CD14-positive monocyte (primary cell): ENCODE measurements at places on chromosomes 12 and 14.

DNA sequence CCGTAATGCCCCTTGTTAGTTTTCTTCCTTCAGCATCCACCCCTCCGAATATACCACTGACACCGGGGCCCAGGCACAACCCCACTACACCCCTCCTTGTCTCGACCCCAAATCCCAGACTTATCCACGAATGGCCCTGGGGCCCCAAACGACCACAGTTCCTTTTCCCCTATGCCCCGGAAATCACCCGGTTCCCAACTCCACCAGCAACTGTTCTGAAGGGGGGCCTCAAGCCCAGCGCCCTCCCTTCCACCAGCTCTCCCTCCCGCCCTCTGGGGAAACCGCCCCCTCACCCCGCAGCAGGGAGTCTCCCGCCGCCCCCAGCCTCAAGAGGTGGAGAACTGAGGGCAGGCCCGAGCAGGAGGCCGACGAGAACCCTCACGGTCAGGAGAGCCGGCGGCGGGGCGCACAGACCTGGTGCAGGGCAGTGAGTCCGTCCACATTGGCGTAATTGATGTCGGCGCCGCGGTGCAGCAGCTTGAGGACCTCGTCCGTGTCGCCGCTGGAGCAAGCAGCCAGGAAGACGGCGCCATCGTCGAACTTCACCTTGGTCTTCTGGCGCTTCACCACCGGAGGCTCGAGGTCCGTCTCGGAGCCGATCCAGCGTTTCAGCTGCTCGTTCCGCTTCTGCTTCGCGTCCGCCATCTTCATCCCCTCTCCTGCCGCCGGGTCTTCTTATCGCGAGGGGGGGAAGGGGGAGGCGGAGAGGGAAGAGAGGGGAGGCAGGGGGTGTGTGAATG is 446 bp downstream of the PPP1R12A start:
- no peak for DNase-seq

DNA sequence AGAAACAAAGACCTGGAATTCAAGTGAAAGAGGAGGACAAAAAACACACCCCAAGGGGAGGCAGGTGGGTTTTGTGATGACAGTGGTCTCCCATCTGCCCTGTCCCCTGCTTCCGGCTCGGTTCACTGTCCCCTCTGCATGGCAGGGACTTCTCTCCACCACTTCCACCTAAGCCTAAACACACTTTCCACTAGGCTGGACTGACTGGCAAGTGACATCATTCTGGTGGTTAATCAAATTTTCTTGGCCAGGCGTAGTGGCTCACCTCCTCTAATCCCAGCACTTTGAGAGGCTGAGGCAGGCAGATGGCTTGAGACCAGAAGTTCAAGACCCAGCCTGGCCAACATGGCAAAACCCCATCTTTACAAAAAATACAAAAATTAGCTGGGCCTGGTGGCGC is 11.9 kb downstream of the PLEKHG6 start:
- no peak for DNase-seq

DNA sequence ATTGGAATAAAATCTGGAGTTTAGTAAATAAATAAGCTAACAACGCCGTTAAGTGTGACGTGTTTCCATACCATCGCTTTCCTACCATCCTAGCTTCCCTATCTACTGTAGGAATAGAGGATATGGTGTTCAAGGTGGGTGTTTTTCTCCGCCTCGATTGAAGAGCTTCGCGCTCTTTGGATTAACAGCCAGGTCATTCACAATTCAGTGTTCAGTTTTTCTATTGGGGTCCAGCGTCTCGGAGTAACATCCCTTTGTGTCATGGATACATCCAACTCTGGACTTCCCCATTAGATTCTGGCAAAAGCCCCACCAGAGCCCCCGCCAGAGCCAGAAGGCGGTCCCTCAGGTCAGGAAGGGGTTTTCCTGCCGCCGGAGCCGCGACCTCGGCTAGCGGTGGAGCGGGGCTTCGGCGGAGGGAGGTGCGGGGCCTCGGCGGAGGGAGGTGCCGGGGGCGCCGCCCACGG is 1.2 kb upstream of the SRGAP1 start:
- DNase-seq, result no peak

- no peak for DNase-seq
These were observed 3.3 kb downstream of the PARP2 start for GRCh38 chr14:20346713-20347112.

DNA sequence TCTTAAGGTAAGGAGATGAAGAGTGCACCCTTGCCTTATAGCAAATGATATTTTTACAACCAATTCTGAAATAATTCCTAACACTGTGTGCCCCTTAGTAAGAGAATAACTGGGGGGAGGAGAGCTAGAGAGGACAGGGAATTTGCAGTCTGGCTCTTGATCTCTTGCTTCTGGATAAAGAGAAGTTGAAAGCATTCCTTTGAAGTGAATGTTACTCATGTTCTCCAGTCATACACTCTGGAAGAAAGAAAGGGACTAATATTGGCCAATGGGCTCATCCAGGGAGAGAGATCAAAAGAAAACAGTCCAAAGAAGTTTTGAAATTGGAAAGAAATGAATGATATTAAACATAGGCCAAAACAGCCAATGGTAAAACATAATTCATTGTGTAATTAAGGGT is 25.3 kb downstream of the C12orf75 start:
- DNase-seq, result no peak

GRCh38 chr14:105147671-105148603 is 20.6 kb downstream of the JAG2 start:
- DNase-seq, result no peak

GRCh38 chr12:64716839-64717455 is 42.3 kb downstream of the GNS start:
- no peak for DNase-seq

DNA sequence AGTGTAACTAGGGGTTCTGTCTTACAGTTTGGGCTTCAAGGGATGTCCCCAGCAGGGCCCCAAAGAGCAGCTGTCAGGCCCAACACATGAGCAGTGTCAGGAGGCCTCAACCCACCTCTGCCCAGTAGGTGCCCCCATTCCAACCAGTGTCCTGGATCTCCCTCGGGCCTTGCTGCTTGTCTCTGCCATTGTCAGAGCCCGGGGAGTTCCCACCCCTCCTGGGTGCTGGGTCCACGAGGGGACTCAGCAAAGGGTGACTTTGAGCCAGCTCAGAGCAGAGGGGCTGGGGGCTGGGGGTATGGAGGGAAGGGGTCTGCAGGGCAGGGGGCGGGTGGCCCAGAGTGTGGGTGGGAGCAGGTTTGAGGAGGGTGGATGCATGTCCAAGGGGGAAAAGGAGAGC is 18.0 kb upstream of the BEGAIN start:
- no peak for DNase-seq

- no peak for DNase-seq
These were observed 186.7 kb upstream of the VASH1 start for GRCh38 chr14:76574416-76575095.

- no peak for DNase-seq
These were observed 205.4 kb downstream of the CALM1 start for GRCh38 chr14:90602088-90602687.

GRCh38 chr12:127987199-127987901 is 279.6 kb upstream of the TMEM132C start:
- DNase-seq, result no peak

DNA sequence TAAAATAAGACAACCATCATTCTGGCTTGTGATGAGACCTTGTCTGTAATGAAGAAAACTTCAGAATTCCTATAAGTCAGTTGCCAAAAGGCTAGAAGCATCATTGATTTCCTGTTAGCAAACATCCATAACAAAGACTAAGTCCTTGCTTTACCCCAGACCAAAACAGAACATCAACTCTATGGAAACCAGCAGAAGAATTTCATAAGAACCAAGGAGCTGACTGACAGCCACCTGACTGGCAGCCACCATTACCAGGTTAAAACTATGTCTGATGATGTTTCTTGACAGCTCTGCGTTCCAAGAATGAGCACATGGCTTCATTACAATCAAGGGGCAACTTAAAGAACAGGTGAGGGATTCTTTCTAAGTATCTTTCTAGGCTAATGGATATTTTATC is 29.3 kb downstream of the HECTD4 start:
- DNase-seq, result no peak

DNA sequence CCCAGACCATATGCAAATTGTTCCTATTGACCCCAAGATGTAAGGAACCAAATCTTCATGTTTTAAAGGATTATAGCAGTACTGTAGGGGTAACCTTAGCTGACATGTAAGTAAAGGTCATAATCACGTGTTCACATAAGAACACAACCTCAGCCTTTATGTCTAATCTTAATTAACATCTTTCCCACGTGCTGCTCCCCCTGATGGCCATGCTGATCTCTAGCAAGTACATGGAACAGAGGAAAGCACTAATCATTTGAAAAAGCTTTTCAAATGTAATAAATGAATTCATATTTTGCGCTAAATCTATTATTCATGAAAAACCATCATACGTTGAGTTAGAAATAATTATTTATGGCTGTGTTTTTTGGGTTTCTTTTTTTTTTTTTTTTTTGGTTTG is 30.5 kb upstream of the ITPR2 start:
- DNase-seq, result peak; percentile 6

DNA sequence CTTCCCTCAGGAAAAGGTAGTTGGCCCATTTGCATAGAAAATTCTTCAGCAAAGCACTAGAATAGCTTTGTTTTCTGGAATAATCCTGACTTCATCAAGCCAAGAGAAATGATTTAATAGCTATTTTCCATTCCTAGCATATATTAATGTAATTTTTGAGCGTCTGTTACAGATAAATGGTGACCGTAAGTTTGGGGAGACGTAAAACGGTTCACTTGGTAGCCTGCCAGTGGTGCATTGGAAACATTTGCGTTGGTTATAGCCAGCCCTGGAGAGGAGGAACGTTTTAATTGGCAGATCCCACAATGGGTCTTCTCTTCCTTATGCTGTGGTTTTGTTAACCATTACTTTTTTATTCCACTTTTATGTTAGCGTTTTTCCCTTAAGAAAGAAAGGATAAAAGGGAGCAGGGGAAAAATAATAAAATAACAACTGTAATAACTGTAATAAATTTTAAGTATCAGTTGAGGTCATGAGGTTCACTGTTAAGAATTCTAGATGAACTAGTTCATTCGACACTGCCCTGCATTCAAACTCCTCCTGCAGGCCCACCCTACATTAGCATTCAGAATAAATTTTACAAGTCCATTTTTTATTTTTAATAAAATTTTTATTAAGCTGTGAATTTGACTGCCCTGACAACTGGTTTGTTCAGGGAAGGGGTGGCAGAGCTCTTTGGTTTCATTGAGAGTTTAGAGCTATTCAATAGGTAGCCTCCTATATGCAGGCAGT is 300.7 kb downstream of the ERC1 start:
- no peak for DNase-seq

- peak; percentile 53 for DNase-seq
These were observed 19.3 kb upstream of the SERPINA6 start for GRCh38 chr14:94342334-94342934.

DNA sequence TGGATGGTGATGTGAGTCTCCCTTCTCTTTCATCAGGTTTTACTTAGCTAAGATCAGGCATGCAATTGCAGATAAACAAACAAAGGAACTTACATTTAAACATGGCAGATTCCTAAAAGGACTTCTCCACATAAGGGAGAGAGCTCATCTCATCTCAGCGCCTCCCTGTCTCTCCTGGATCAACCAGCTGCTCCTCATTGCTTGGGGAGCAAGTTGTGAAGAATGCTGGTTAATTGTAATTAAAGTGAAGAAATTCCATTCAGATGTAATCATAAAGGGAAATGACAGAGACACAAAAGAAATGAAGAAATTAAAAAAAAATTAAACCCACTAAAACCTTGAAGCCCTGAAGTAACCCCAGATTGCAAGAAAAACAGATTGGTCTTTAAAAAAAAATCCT is 104.4 kb upstream of the DIO2 start:
- DNase-seq, result no peak

GRCh38 chr14:52031781-52032180 is 37.1 kb downstream of the NID2 start:
- DNase-seq, result no peak

GRCh38 chr12:105954951-105955931 is 183.5 kb downstream of the NUAK1 start:
- no peak for DNase-seq
